Activated T-cell treated with anti-CD3 and anti-CD28 coated beads, Interleukin-2, amount 50 U/mL, for 48 hours (primary cell): ENCODE measurements at places on chromosomes 11 and 22.

GRCh38 chr22:19478045-19478900 lies 720 bp downstream of the UFD1 start:
- peak; percentile 44 for DNase-seq

- peak; percentile 51 for DNase-seq
Observed at GRCh38 chr11:520428-521176, 13.6 kb upstream of the RNH1 start.

DNA sequence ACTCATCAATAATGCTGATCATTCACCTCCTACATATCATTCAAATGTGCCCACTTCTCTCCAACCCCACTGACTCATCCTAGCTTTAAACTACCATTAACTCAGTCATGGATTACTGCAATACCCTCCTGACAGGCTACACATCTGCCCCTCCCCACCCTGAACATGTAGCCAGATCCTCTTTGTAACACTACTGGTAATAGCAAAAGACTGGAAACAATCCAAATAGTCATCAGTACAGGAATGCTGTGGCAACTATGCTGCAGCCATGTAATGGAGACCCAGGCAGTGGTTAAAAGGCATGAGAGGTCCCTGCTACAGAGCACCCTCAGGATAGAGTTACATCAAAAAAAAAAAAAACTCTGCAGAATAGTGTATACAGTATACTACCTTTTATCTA lies 16.6 kb downstream of the SLC43A3 start:
- no peak for DNase-seq

GRCh38 chr11:36155770-36156160 lies 133.5 kb downstream of the COMMD9 start:
- DNase-seq = no peak

GRCh38 chr11:96126917-96127595 lies 203.1 kb upstream of the MTMR2 start:
- no peak for DNase-seq

- no peak for DNase-seq
Observed at GRCh38 chr11:86577644-86578636, 94.5 kb downstream of the ME3 start.

DNA sequence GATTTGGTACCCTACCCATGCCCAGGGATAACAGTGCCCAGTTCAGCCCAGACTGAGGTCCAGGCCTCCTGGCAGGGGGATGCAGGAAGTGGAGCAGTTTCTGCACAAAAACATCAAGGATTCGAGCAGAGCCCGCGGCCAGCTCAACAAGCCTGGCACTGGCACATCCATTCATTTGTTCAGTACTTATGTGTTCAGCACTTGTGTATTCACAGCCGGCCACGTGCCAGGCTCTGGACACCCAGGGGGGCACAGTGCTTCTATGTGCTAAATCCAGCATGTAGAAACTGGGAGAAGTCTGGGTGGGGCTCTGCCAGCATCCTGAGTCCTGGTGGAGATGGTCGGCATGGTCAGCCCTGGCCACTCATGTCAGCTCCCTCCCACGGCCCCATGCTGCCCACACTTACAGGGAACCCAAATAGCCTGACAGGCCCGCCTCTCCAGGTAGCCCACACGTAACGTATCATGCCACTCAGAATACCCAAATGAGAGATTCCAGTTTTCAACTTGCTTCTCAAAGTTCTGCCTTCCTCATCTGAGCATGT lies 28.5 kb downstream of the LINC01488 start:
- no peak for DNase-seq

- DNase-seq = peak; percentile 70
Observed at GRCh38 chr11:2089536-2090165, 49.5 kb downstream of the IGF2 start.

- no peak for DNase-seq
Observed at GRCh38 chr11:3234846-3235245, 2.6 kb upstream of the MRGPRE start.

DNA sequence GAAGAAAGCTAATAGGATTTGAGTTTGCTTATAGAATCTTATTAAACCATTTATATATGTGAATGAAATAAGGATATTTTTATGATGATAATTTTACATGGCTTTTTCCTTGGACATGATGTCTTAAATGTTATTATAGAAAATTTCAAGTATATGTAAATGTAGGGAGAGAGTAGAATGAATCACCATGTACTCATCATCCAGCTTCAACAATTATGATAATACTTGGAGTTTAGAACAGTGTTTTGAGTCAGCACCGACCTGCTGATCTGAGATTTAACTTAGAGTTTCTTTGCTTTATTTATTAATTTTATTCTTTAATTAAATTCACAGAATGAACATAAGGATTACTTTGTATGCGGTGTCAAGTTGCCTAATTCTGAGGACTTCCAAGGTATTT lies 193.5 kb downstream of the UVRAG start:
- no peak for DNase-seq

DNA sequence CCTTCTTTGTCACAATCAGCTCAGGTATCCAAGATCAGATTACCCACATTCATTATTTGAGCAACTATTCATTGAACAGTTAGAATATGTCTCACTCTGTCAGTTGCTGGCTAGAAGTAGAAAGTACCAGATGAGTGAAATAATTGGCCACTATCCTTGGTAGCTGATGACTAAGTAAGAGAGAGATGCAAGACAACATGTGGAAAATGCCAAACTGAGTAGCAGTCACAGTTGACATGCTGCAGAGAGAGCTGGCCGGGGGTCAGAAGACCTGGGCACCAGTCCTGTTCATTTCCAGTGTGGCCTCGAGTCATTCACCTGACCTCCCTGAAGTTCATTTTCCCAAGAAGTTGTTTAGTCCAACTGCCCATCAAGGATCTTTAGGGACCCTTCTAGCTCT lies 22.5 kb upstream of the SMIM35 start:
- no peak for DNase-seq

GRCh38 chr11:45399166-45399565 lies 113.0 kb upstream of the SYT13 start:
- DNase-seq = no peak

GRCh38 chr22:42022162-42022847 lies 23.7 kb downstream of the WBP2NL start:
- DNase-seq = no peak

DNA sequence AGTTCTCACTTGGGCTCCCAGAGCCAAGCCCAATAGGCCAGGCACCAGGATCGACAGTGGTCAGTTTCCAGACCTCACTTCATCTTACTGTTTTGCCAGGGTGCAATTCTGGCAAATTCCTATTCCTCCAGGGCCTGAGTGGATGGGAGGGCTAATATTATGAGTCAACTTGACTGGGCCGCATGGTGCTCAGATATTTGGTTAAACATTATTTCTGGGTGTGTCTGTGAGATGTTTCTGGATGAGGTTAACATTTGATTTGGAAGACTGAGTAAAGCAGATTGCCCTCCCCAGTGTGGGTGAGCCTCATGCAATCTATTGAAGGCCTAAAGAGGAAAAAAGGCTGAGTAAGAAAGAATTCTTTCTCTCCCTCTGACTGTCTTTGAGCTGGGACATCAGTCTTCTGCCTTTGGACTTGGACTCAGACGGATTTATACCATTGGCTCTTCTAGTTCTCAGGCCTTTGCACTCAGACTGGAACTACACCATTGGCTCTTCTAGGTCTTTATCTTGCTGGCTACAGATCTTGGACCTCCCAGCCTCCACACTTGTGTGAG lies 132.9 kb upstream of the ZBED5 start:
- no peak for DNase-seq

GRCh38 chr11:13280092-13280722 lies 2.6 kb downstream of the BMAL1 start:
- no peak for DNase-seq

GRCh38 chr11:120102864-120103122 lies 35.1 kb downstream of the TRIM29 start:
- no peak for DNase-seq

- DNase-seq = no peak
Observed at GRCh38 chr11:5227681-5228080, 810 bp upstream of the HBB start.

DNA sequence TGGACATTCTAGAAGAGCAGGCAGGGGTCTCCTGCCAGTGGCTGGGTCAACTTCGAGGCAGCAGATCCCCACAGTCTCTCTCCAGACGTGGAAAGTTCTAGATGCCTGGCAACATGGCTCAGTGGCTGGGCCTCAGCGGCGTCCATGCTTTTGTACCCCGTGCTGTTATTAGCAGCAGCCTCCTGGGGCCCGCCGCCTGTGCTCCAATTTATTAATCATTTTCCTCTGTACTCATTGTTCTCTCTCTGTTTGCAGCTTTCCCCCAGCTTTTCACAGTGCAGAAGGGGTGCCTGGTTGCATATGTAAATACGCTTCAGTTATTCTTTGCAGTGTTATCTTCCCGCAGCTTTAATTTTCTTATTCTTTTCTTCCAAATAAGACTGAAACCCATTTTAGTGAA lies 515.1 kb downstream of the TBC1D22A start:
- no peak for DNase-seq

DNA sequence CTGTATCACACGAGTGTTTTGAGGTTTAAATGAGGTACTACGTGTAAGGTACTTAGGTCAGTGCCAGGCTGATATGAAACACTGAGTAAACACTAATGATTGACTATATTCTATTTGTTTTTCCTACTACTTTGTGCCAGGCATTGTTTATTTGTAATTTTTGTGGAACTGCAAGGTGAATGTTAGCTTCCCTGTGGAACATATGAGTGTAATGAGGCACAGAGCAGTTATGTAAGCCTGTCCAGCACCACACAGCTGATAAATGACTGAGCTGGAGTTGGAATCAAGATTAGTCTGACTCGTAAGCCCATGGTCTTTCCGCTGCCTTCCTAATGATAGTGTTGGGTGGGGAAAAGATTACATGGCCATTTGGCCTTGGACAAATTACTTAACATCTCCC lies 5.9 kb downstream of the SLC37A2 start:
- no peak for DNase-seq

DNA sequence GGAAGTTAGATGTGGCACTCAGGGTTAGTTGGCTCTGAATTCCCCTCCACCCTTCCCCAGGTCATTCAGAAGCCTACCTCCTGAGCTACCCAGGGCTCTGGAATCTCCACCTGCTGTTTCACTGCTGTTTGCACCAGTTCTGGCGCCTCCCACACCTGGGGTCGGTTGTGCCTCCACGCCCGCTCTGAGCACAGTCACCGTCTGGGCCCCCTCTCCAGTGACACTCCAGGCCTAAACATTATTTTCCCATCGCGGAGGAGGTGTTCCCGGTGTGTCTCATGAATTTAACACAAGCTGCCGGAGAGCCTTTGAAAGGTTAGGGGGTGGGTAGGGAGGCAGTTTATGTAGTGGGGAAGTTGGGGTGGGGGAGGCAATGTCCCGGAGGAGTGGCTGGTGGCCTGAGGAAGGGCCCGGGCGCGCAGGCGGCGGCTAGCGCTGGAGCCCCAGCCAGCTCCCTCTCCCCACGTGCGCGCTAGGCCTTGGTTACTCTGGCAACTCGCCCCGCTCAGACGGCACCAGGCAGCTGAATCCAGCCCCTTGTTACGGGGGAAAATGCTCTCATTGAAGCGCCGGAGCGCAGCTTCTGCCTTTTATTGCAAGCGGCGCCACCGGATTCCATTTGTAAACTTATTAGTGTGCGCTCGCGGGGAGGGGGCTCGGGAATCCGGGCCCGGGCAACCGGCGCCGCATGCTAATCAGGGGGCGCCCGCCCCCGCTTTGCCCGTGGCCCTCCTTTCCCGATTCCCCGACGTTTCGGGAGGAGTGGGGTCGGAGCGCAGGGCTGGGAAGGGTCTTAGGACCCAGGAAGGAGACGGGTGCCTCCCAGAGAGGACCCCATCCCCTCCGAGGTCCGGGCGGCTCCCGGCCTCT lies 52.4 kb downstream of the GRIK4 start:
- no peak for DNase-seq

- DNase-seq = no peak
Observed at GRCh38 chr11:115930886-115931547, 426.8 kb upstream of the CADM1 start.

GRCh38 chr11:8699903-8700302 lies 17.3 kb downstream of the RPL27A start:
- DNase-seq = no peak

GRCh38 chr22:43150731-43151206 lies 590 bp upstream of the TSPO start:
- no peak for DNase-seq

DNA sequence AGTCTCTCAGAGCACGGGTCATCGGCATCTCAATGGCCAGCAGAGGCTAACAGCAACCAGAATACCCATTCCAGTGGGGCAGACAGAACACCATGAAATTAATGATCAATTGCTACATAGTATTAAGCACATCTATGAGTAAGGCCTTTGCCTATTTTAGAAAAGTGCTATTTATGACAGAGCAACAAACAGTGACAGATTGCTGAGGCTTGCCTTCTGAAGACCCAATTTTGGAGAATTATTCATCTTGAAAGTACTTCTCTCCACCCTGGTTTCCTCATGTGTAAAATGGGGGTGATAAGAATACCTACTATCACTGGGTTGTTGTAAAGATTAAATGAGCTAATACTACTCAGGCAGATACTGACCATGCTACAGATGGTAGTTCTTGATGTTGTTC lies 232.7 kb downstream of the TENM4 start:
- no peak for DNase-seq

DNA sequence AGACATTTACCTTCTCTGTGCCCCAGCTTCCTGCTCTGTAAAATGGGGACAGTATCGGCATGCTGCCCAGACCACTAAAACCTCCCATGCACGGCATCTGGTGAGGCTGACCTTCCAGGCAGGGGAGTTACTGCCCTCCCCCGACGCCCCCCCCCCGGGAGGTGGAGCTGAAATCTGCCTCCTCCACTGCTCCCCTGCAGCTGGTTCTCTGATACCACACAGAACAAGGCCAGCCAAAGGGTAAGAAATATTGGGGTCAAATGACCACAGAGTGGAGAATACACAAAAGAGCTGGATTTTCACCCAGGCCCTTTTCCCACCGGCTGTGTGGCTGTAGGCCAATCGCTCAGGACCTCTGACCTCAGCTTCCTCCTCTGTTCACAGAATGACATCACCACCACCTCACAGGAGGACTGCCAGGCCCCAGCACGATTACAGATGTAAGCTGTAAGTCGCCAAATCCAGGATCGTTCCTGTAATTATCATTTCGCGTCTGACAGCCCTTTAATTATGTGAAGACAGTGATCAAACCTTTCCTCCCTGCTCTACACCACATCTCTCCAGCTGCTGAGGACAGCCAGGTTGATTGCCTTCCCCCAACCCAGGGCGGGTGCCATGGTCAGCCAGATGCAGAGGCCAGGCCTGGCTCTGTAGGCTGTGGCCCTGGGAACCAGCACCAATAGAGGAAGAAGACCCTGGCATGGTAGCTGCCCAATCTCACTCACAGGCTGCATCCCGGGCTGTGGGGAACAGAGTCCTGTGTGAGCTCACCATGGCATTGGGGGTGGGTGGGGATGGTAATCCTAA lies 35.7 kb upstream of the KLHL35 start:
- DNase-seq = no peak

- DNase-seq = no peak
Observed at GRCh38 chr11:94926698-94927237, 46.6 kb downstream of the CWC15 start.
